ENCODE measurements at places on chromosomes 5 and 9. TPM values are rescaled to one million over a fixed set of nuclear protein-coding genes. Genes with fewer than 3 reads are reported as not detected.

DNA sequence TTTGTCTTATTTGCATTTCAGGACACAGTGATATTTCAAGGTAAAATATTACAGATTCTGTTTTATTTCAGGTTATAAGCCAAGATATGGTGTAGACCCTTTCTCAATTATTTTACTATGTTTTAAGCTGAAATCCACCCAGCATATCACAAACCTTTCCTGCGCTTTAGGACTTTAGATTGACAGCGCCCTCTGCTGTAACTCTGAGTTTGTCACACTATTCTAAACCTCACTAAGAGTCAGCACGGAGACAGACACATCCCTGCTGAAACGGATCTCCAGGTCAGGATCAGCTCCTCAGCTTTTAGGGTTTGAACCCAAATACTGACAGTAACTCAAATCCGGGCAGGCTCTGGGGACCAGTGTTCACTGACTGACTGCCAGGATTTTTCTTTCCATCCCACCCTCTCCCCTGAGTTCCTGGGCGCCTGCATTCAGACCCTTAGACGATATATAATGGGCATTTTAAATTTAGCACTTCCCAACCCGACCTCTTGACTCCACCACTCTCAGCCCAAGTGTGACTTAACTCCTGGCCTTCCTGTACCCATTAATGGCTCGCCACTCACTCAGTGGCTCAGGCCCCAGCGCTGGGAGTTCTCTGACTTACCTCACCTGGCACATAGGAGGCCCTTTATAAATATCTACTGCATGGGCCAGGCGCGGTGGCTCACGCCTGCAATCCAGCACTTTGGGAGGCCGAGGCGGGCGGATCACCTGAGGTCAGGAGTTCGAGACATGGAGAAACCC, 33.5 kb downstream of the TLX3 start:
- peaks cover 14% of the 10 kb centered on the region for H3K27me3 ChIP-seq
- DNase-seq = peak; percentile 77
- H3K4me3 ChIP-seq = no peak overlapping the region
- no peaks in the 10 kb centered on the region for H3K4me1 ChIP-seq
- no peak overlapping the region for H3K27ac ChIP-seq

- H3K4me3 ChIP-seq = no peak overlapping the region
- no peaks in the 10 kb centered on the region for H3K27me3 ChIP-seq
- H3K27ac ChIP-seq = no peak overlapping the region
- no peaks in the 10 kb centered on the region for H3K36me3 ChIP-seq
- H3K4me1 ChIP-seq = no peaks in the 10 kb centered on the region
Measured at GRCh38 chr9:132003319-132003704, 76.4 kb downstream of the MED27 start.

GRCh38 chr9:137802521-137803243, 74.9 kb upstream of the CACNA1B start:
- no peak for DNase-seq
- no peaks in the 10 kb centered on the region for H3K27me3 ChIP-seq
- H3K4me1 ChIP-seq = no peaks in the 10 kb centered on the region
- H3K27ac ChIP-seq = no peak overlapping the region
- H3K36me3 ChIP-seq = peaks cover 18% of the 10 kb centered on the region

GRCh38 chr5:62312036-62312435, 6.0 kb downstream of the KIF2A start:
- H3K27ac ChIP-seq = peak overlapping the region; percentile 51
- H3K36me3 ChIP-seq = no peaks in the 10 kb centered on the region
- no peak for DNase-seq

DNA sequence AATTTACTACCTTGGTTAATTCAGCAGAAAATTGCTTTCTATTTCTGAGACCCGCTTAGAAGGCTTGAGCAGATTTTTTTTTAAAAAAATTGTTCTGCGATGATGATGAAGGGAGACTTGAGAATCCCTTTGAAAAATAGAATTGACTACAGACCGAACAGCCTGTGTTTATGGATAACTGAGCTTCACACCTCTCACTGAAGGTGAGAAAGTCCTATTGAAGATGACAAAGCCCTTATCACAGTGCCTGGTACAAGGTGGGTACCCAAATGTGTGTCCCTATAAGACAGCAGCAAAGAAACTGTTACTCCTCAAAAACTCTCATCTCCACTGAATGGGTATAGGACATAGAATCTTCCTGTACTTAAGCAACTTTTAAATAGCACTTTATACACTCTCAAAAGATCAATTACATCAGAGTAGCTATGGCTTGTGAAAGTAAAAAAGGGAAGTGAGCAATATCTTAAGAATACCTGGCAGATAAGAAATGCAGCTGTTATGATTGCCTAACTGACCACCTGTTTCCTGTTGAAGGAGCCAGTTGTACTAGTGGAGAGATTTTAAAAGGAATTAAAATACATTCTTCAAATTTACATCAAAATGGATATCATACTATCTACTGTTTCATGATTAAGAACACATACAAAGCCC, 419.7 kb downstream of the CHSY3 start:
- H3K27me3 ChIP-seq = no peaks in the 10 kb centered on the region
- H3K36me3 ChIP-seq = no peaks in the 10 kb centered on the region
- no peak overlapping the region for H3K4me3 ChIP-seq
- no peak overlapping the region for H3K27ac ChIP-seq
- H3K4me1 ChIP-seq = no peaks in the 10 kb centered on the region

- DNase-seq = no peak
- no peak overlapping the region for H3K27ac ChIP-seq
- no peaks in the 10 kb centered on the region for H3K27me3 ChIP-seq
Measured at GRCh38 chr5:63286724-63287123, 675.5 kb downstream of the HTR1A start.

- no peaks in the 10 kb centered on the region for H3K27me3 ChIP-seq
- no peak for DNase-seq
- H3K27ac ChIP-seq = no peak overlapping the region
Measured at GRCh38 chr9:93619272-93619775, 42.9 kb downstream of the PHF2 start.

- H3K27me3 ChIP-seq = no peaks in the 10 kb centered on the region
- H3K27ac ChIP-seq = no peak overlapping the region
- H3K36me3 ChIP-seq = no peaks in the 10 kb centered on the region
- no peaks in the 10 kb centered on the region for H3K4me1 ChIP-seq
Measured at GRCh38 chr5:119373449-119373858, 17.6 kb downstream of the TNFAIP8 start.

DNA sequence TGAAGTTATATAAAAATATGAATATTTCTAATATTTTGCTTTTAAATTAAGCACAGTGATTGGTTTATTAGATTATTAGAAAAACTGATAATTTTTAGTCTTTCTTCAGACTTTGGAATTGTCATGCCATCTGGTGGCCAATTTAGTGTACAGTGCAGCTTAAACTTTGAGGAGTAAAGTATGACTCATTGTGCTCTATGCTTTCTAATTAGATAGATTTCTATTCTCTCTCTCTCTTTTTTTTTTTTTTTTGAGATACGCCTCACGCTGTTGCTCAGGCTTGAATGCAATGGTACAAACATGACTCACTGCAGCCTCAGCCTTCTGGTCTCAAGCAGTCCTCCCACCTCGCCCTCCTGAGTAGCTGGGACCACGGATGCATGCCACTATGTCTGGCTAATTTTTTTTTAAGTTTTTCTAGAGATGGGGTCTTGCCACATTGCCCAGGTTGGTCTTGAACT, 42.1 kb upstream of the GPR21 start:
- DNase-seq = peak; percentile 8
- no peak overlapping the region for H3K4me3 ChIP-seq
- no peaks in the 10 kb centered on the region for H3K4me1 ChIP-seq
- H3K36me3 ChIP-seq = peaks cover 34% of the 10 kb centered on the region
- H3K27ac ChIP-seq = no peak overlapping the region

GRCh38 chr5:148836272-148837250, 10.2 kb downstream of the ADRB2 start:
- DNase-seq = no peak
- peaks cover 34% of the 10 kb centered on the region for H3K4me1 ChIP-seq
- no peak overlapping the region for H3K27ac ChIP-seq
- H3K4me3 ChIP-seq = no peak overlapping the region
- no peaks in the 10 kb centered on the region for H3K27me3 ChIP-seq

DNA sequence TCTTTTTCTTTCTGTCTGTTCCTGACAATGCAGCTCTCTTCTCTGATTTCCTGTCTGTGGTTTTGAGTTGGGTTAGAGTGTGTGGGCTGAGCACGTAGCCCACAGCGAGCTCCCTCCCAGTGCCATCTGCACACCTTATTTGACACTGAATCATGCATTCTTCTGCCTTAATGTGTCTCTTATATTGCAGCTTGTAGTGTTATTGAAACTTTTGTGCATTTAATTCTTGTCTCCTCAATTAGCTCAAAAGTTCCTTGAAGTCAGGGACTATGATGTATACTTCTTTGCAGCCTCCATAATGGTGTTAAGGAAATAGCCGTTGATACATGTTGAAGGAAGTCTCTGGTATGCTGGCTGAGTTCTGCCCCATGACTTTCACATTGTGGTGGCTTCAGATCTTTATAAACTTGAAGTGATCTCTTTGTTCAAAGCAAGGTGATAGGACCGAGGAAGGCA, 576.2 kb upstream of the CLINT1 start:
- H3K4me1 ChIP-seq = peaks cover 5% of the 10 kb centered on the region
- H3K36me3 ChIP-seq = no peaks in the 10 kb centered on the region
- H3K4me3 ChIP-seq = no peak overlapping the region
- no peaks in the 10 kb centered on the region for H3K27me3 ChIP-seq
- H3K27ac ChIP-seq = no peak overlapping the region
- DNase-seq = no peak

GRCh38 chr5:41414598-41414997, 95.8 kb downstream of the PLCXD3 start:
- no peak for DNase-seq
- no peaks in the 10 kb centered on the region for H3K36me3 ChIP-seq
- peaks cover 38% of the 10 kb centered on the region for H3K4me1 ChIP-seq
- no peak overlapping the region for H3K4me3 ChIP-seq

DNA sequence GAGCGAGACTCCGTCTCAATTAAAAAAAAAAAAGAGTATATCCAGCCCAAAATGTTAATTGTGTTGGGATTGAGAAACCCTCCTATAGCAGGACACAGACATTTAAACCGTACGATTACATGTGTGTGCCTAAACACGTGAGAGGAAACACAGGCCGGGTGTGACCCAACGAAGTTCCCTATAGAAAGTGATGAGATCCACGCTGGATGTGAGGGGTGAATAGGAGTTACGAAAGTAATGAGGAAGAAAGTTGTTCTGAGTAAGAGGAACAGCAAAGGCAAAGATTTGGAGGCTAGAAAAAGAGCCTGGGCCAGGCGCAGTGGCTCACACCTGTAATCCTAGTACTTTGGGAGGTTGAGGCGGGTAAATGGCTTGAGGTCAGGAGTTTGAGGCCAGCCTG, 13.6 kb downstream of the NAIF1 start:
- H3K36me3 ChIP-seq = no peaks in the 10 kb centered on the region
- no peaks in the 10 kb centered on the region for H3K27me3 ChIP-seq
- no peak overlapping the region for H3K27ac ChIP-seq
- no peak for DNase-seq
- H3K4me1 ChIP-seq = peaks cover 6% of the 10 kb centered on the region

GRCh38 chr9:33686942-33687341, 108.4 kb upstream of the PRSS3 start:
- H3K4me1 ChIP-seq = no peaks in the 10 kb centered on the region
- no peaks in the 10 kb centered on the region for H3K36me3 ChIP-seq
- H3K4me3 ChIP-seq = no peak overlapping the region
- no peak for DNase-seq

DNA sequence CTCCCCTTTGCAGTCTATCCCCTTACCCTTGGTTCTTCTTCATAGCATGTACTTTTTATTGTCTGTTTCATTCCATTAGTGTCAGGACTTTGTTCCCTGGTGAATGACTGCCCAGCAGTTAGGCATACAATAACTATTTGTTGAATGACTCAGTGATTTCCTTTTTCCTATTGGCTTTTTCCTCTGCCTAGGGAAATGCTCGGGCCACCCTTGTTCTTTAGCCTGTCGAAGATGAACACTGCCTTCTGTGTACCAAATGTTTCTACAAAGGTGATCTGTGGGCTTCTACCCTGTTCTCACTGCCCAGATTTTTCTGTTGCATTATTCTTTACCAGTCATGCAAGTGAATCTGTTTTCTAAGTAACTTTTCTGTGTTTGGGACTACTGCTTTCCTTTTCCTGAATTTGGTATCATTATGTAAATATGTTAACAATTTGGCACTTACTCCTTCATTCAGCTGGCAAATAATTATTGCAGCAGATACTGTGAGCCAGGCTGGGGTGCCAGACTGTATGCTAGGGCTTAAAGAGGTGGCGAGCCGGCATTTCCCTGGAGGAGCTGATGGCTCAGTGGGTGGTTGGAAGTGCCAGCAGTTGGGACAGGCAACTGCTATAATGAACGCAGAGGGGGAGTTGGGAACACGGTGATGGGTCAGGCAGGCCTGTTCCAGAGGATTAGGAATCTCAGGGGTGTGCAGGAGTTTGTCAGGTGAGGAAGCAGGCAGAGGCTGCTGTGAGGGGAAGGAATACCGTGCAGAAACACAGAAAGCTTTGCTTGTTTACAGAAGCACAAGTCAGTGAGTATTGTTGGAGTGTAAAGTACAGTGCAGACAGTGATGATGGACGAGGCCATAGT, 30.6 kb downstream of the KDM4C start:
- no peaks in the 10 kb centered on the region for H3K27me3 ChIP-seq
- H3K27ac ChIP-seq = no peak overlapping the region
- no peak for DNase-seq
- no peak overlapping the region for H3K4me3 ChIP-seq
- peaks cover 5% of the 10 kb centered on the region for H3K36me3 ChIP-seq
- H3K4me1 ChIP-seq = peaks cover 8% of the 10 kb centered on the region

GRCh38 chr5:138653502-138653901, 78.3 kb upstream of the HSPA9 start:
- H3K27ac ChIP-seq = no peak overlapping the region
- no peaks in the 10 kb centered on the region for H3K36me3 ChIP-seq
- peak; percentile 39 for DNase-seq
- no peaks in the 10 kb centered on the region for H3K27me3 ChIP-seq

RASA1 gene
- 27.0 TPM for total RNA-seq

C8G gene
- total RNA-seq = 10.8 TPM

ADGRD2 gene
- total RNA-seq = not detected

MAP1B gene
- total RNA-seq = 258 TPM

IL13 gene
- total RNA-seq = not detected

TPM2 gene
- 899 TPM for total RNA-seq

LVRN gene
- 3.0 TPM for total RNA-seq

ZFP2 gene
- 0.70 TPM for total RNA-seq

FAM151B gene
- total RNA-seq = 1.0 TPM

DOCK2 gene
- total RNA-seq = 3.3 TPM

YIPF5 gene
- 34.5 TPM for total RNA-seq

LAMC3 gene
- 14.0 TPM for total RNA-seq

LCN1 gene
- total RNA-seq = not detected

CCL28 gene
- not detected for total RNA-seq

TDRD7 gene
- 3.3 TPM for total RNA-seq

PLAC8L1 gene
- total RNA-seq = not detected

KLF4 gene
- total RNA-seq = 0.56 TPM

CCNI2 gene
- total RNA-seq = not detected

GABRA1 gene
- not detected for total RNA-seq
